ENCODE measurements at places on chromosomes 5 and 9.

- DNase-seq = no peak
Measured at GRCh38 chr9:29928072-29928471, 2354.8 kb upstream of the C9orf72 start.

- DNase-seq = no peak
Measured at GRCh38 chr5:156543348-156544145, 216.6 kb downstream of the SGCD start.

DNA sequence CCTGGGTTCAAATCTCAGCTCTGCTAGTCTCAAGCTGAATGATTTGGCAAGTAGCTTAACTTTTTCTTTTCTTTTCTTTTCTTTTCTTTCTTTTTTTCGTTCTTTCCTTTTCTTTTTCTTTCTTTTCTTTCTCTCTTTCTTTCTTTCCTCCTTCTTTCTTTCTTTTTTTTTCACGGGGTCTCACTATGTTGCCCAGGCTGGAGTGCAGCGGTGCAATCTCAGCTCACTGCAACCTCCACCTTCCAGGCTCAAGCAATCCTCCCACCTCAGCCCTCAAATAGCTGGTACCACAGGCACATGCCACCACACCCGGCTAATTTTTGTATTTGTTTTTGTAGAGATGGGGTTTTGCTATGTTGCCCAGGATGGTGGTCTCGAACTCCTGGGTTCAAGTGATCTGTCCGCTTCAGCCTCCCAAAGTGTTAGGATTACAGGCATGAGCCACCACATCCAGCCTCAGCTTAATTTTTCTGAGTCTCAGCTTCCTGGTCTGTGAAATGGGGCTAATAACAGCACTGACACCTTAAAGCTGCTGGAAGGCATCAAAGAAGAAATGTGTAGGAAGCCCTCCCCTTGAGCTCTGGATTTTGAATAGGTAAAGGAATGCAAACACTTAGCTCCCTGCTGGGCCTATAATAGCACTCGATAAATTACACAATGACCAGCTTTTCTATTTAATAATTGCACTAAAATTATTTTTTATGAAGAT is 17.5 kb upstream of the PPARGC1B start:
- DNase-seq = no peak

DNA sequence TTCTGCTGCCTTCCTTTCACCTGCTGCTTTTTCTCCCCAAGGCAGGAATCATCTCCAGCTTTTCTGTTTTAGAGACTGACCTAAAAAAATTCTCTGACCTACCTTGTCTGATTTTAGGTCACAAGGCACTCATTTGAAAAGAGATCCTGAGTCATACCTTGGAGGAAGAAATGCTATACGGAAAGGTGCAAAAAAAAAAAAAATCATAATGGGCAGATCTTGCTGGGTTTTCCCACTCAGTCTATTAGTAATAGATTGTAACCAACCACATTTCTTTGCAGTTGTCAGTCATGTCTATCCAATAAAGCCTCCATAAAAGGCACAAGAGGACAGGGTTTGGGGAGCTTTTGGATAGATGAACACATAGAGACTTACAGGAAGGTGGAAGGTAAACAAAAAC is 70.0 kb downstream of the MTREX start:
- no peak for DNase-seq

DNA sequence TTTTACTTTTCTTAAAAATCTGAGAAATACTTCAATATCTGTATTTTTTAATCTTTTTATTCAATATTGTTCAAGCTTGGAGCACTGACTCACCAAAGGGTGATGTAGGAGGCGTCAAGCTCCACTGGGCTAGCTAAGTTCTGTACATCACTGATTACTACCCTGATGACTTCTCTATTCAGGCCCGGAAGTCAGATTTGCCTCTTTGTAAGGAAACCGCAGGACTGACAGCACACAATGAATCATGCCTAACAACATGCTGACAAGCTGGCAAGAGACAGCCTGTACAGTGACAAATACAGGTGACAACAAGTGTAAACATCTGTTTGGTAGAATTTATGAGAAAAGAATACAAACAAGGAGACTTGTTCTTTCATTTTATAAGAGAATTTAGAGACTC is 627.9 kb upstream of the RORB start:
- DNase-seq = no peak
